Brain pericyte (primary cell): ENCODE measurements at places on chromosomes 12 and 14.
A peak's percentile ranks its signal among the peaks of the same experiment; 100 is the strongest.

DNA sequence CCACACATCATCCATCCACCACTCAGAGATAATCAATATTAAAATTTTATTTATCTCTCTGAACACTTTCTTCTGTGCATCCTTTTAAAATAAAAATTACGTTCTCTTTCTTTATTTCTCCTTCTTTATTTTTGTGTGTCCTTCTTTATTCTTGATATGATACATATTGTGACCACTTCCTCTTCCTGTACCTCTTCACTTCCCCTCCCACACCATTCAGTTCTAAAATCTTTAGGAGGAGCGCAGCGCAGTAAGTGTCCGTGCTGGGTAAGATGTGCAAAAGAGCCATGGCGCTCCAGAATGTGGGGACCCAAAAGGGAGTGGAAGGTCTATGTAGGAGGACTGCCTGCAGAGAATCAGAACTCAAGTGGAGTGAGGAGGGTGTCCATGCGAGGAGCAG, 256.7 kb downstream of the ITPR2 start:
- no peak for DNase-seq

DNA sequence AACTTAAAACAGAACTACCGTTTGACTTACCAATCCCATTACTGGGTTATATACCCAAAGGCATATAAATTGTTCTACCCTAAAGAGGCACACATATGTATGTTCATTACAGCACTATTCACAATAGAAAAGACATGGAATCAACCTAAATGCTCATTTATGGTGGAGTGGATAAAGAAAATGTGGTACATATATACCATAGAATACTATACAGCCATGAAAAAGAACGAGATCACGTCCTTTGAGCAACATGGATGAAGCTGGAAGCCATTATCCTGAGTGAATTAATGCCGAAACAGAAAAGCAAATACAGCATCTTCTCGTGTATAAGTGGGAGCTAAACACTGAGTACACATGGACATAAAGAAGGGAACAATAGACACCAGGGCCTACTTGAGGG, 31.8 kb downstream of the TMEM229B start:
- DNase-seq: no peak

GRCh38 chr14:51859131-51859530, 1.3 kb upstream of the GNG2 start:
- DNase-seq: no peak

- DNase-seq: no peak
Measured at GRCh38 chr12:9590441-9590840, 17.3 kb downstream of the KLRB1 start.

GRCh38 chr12:131737150-131737827, 26.4 kb downstream of the SFSWAP start:
- DNase-seq: no peak

GRCh38 chr12:105850103-105850968, 288.4 kb downstream of the NUAK1 start:
- DNase-seq: no peak

DNA sequence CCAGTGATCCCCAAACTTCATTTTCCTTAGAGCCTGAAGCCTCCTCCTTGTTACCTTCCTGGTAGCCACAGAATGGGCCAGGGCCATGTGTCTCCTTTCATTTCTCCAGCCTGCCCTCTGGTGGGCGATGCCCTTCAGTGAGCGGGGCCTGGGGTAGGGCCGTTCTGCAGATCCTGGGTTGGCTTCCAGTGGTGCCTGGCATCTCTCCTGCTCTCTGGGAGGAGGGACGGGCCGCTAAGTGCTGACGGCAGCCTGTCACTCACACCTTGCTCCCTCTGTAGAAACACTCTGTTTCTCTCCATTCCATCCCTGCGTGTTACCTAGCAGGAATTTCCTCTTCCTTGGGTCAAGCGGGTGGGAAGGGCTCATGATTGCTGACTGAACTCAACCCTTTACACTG, 232.1 kb downstream of the CACNA1C start:
- DNase-seq: no peak

DNA sequence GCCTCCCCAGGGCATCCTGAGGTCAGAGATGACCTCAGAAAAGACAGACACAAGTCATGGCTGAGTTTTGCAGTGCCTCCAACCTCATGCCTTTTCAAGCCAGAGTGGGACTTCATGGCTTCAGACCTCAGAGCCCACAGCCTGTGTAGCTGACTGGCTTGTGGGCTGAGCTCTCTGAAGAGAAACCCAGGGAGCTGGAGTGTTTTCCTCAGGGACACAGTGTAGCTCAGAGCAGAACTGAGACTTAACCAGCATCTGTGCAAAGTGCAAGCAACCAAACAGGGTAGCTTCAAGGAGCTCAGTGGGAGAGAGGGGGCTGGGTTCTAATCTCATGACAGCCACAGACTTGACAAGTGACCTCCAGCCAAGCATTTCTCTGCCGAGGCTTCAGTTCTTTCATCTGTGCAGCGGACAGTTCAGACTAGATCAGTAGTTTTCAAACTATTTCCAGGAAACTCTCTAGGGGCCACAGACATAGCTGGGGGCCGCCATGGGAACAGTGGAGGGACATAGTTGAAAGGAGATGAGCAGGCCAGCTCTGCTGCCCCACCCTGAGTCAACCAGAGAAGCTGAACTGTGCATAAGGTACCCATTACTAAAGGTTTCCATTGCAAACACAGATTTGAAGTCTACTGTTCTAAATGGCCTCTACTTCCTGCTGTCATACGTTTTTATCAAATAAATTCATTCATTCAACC, 80.0 kb downstream of the LGMN start:
- no peak for DNase-seq

GRCh38 chr14:91244501-91244901, at the start of gene GPR68:
Gene GPR68 (minus strand): TSS chr14:91244704. CDS start chr14:91235050, 9,654 bp downstream.
- DNase-seq: peak; percentile 22

- DNase-seq: no peak
Measured at GRCh38 chr14:33350366-33350990, 411.8 kb downstream of the NPAS3 start.
